ENCODE measurements at places on chromosomes 3 and 15. TPM values are rescaled to one million over a fixed set of nuclear protein-coding genes. Genes with fewer than 3 reads are reported as not detected.

DNA sequence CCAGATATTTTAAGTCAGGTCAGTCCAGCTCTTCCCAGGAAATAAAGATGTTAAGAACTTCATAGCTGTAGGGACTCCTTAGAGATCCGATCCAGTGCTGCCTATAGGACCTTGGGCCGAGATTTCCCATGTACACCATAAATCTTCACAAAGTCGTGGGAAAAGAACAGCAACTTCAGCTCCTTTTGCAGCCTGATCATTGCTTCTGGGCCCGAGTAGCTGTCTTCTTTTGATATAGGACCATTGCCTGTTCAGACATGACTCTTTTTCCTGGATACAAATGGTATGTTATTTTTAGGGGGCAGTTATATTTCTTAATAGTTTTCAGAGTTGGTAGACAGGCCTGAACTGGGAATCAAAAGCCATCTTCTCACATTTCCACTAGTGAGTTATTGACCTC lies 20.5 kb downstream of the IL1RAP start:
- DNase-seq = no peak

GRCh38 chr3:50657407-50657806 lies 17.3 kb upstream of the DOCK3 start:
- DNase-seq = peak; percentile 20

The CHDH gene
- total RNA-seq = 0.46 TPM

The PRTG gene
- 1.2 TPM for total RNA-seq
